Stimulated activated CD4-positive, alpha-beta T cell treated with anti-CD3 and anti-CD28 coated beads, Interleukin-2, amount 100 ng/mL, for 24 hours (primary cell): ENCODE measurements at places on chromosomes 1 and 21.

- DNase-seq, result no peak
Measured at GRCh38 chr1:232634096-232634495, 4.2 kb upstream of the SIPA1L2 start.

DNA sequence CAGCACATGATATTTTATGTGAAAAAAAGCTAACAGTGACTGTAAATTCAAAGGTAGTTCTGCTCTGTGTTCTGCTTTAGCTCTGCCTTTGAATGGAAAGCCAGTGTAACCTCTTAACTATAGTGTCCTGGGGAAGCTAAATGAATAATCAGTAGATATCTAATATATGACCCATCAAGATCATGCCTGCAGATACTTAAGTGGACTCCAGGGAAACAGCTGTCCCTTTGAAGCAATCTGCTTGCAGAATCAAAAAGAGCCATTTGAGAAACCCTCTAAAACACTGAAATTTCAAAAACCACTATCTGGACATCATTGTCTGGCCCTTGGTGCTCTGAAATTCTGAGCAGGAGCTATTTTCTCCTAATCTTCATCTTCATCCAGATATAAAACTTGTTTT is 104.2 kb upstream of the ADGRL4 start:
- DNase-seq, result no peak

DNA sequence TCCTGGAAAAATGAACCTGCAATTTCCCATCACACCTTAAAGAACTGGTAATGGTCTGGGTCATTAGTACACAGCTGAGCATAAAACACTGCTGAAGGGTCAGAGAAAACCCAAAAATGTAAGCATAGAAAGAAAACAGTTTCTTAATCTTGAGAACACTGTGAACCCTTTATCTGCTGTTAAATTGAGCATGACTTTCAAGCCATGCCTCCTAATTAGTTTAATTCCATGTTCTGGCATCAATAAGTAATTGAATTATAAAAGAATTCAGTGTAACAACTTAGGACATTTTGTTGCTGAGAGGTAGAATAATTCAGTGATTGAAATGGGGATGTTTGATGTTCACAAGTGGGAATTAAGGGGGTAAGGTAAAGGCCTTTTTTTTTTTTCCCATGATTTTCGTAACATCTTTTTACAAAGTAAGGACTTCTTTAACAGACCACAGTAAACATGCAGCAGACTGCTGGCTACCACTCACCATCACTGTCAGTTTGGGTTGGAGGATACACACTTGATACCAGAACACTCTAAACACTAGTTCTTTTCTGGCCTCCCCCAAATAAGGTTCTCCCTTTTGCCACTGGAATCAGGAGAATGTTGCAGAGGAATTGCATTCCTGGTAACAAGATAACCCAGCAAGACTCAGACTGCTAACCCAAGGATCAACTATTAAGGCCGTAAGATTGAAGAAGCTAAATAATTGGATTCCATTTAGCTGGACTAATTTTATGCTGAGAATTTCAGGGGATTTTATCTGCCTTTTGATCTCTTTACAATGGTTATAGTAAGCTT is 3.0 kb downstream of the RWDD3 start:
- DNase-seq, result no peak

- DNase-seq, result no peak
Measured at GRCh38 chr1:79380078-79380477, 373.5 kb upstream of the ADGRL4 start.

DNA sequence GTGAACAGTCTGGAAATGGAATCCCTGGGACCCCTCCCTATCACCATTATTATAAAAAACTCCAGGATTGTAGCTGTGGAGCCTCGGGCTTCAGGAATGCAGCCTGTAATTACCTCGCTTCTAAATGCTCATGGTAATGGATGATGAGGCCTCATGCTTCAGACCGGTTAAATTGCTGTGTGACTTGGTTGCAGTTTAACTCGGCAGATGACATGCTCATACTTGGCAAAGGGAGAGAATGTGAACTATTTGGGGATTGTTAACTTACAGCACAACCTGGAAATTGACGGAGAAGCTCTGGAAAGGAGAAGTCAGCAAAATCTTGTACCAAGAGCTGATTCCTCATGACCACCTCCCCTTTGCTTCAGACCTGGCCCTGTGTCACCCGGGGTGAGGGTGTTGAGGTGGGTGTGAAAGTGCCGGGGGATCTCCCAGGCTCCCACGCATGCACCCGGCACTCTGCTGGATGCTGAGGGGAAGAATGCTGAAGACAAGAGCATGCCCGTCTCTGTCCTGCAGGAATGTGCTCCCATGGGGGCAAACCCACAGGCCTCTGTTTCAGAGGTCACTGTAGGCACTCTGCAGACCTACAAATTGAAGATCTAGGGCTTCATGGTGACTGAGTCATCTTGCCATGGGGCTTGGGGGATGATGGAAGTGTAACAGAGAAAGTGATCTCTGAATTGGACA is 364.8 kb downstream of the RPS6KC1 start:
- no peak for DNase-seq

GRCh38 chr21:43340491-43341377 is 86.2 kb downstream of the SIK1 start:
- DNase-seq, result no peak

- DNase-seq, result no peak
Measured at GRCh38 chr1:238475712-238476111, 585.0 kb upstream of the ZP4 start.

GRCh38 chr1:179706339-179706941 is 36.7 kb upstream of the FAM163A start:
- peak; percentile 59 for DNase-seq

- no peak for DNase-seq
Measured at GRCh38 chr1:5119366-5120234, 465.2 kb downstream of the AJAP1 start.

- no peak for DNase-seq
Measured at GRCh38 chr1:1004780-1005697, 5.1 kb upstream of the HES4 start.

DNA sequence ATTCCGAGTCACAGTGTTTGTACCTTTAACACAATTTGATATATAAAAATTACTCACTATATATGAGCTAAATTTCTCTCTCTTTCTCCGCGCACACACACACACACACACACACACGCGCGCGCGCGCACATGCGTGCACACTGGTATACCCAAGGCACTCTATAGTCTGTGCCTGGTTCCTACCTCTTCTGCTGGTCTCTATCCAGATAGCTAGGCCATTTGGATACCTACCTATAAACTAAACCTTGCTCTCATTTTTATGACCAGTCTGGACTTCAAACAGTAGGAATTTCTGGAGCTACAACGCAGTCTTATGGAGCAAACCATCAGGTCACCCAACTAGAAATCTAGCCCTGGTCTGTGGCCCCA is 97.1 kb upstream of the MAGI3 start:
- no peak for DNase-seq

GRCh38 chr1:3883194-3883925 is 16.7 kb downstream of the C1orf174 start:
- DNase-seq, result no peak

DNA sequence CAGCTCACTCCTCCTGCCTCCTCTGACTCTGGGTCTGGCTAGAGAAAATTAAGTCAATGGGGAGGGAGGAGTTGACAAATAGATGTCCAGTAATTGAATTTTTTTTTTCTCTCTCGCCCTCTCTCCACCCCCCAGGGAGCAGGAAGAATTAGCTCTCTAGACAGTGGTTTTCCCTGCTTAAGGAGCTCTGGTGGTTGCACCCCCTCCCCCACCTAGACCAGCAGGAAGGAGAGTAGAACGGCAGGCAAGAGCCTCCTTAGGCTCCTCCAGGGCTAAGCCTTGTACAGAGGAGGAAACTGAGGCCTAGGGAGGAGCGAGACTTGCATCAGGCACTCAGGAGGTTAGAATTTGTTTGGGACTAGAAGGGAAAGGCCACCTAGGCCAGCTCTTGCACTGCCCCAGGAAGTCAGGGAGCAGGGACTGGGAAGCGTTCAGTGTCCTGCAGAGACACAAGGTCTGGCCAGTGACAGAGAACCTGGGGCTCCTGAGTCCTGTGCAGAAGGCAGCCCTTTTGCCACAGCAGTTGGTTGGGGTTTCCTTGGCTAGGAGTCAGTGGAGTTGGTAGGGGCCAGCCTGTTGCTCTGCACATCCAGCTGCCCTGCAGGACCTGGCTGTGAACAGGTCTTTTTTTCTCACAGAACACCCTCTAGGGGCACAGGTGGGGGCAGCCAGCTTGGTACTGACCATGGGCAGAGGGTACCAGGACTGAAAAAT is 49.5 kb upstream of the ACOT11 start:
- DNase-seq, result no peak

- peak; percentile 70 for DNase-seq
Measured at GRCh38 chr1:115112496-115113375, 23.4 kb upstream of the TSPAN2 start.

GRCh38 chr1:175062339-175062738 is 5.3 kb upstream of the TNN start:
- no peak for DNase-seq

GRCh38 chr1:74463333-74463988 is 49.0 kb downstream of the LRRC53 start:
- no peak for DNase-seq

- no peak for DNase-seq
Measured at GRCh38 chr21:14405962-14406361, 23.0 kb upstream of the HSPA13 start.

DNA sequence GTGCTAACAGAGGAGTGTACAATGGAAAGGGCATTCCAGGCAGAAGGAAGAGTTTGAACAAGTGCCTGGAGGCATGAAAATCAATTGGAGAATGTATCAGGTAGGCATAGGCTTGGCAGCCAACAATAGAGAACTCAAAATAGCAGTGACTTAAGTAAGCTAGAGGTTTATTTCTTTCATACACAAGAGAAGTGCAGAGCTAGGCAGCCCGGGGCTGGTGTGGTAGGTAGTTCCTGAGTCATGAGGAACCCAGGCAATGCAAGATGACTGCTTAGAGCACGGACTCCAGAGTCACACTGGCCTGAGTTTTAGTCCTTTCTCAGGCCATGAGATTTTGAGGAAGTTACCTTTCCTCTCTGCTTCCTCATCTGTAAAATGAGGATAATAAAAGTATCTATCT is 74.8 kb upstream of the LRRN2 start:
- no peak for DNase-seq

GRCh38 chr1:109828756-109829505 is 65.2 kb upstream of the EPS8L3 start:
- DNase-seq, result no peak

DNA sequence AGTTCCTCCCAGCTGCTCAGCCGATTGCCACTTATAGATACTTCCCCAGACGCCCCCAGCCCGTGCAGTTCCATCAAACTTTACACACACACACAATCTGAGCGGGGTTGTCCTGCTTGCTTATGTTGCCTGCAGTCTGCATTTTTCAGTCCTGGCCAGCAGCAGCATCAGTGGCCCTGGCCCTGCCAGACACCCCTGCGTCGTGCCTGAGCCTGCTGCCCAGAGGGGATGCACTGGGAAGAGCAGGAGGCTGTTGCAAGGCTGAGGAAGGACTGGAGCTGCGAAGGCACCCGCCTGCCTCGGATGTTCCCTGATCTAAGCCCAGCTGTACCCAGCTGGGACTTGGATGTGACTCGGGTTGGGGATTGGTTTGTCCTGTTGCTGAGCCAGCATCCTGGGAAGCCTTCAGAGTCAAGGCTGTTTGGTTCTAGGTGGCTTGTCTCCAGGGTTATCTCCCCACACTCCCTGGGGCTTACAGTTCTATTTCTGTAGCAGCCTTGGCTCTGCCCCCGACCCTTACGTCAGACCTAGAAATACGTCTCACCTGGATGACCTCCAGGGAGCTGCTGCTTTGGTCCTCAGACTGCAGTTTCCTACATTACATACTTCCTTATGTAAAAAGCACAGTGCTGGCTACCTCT is 42.3 kb downstream of the MAN1C1 start:
- no peak for DNase-seq

DNA sequence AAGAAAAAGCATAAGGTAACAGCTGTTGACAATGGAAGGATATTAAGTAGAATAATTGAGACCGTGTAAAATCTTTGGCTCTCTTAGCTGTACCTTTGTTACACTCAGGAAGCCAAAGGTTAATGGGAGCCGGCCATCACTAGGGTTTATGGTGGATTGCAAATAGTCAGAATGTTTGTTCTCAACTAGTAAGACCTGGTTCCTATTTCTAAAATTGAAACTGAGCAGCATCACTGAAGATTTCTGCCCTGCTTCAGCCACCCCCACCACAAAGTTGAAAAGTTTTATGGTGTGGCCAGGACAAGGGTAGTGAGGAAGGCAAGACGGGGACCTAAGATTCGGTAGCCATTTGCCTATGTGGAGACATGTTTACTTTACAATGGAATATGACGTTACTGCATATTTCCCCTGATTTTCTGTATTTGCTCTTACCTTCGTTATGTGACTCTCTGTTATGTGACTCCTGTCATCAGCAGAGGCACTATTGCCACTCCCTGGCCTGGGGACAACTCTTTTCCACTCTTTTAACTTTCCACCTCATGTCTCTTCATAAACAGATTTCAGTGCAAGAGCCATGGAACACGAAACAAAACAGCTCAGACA is 41.4 kb upstream of the KIF1B start:
- no peak for DNase-seq

- no peak for DNase-seq
Measured at GRCh38 chr1:26291433-26291832, 11.5 kb downstream of the SH3BGRL3 start.

DNA sequence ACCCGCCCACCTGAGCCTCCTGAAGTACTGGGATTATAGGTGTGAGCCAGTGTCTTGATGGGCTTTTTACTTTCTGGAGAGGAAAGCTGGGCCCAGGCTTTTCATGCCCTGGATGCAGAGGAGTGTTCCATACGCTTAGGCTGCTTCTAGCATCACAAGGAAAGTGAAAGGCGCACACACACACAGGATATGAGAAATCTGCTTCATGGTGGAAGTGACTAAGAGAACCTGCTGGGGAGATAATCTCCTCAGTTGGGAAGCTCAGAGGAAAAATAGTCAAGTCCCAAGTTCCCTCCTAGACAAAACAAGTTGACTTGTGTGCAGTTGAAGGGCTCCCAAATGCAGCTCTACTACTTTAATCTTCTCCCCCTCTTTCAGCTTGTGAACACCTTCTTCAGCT is 2.2 kb downstream of the NUDC start:
- peak; percentile 17 for DNase-seq

- no peak for DNase-seq
Measured at GRCh38 chr1:65372557-65372956, 47.9 kb upstream of the LEPR start.

DNA sequence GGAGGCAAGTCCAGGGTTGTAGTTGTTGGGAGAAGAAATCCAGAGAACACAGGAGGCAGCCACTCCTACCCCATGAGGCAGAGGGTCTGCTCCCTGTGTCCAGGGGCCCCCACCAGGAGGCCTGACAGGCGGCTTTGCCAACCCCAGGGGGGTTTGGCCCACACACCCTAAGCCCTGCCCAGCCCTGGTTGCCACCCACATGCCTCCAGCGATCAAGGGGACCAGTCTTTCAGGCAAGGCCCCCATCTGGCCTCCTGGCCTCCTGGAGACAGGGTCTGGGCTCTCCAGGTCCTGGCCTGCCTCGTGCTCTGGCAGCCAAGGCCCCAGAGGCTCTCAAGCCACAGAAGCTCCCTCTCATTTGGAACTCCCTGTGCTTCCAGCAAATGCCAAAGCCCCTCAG is 38.5 kb downstream of the SDC3 start:
- no peak for DNase-seq

- DNase-seq, result no peak
Measured at GRCh38 chr1:71245246-71245645, 164.4 kb upstream of the ZRANB2 start.

- DNase-seq, result no peak
Measured at GRCh38 chr1:1470626-1471388, 758 bp upstream of the ATAD3B start.
